ENCODE measurements at places on chromosomes 7 and 10.

DNA sequence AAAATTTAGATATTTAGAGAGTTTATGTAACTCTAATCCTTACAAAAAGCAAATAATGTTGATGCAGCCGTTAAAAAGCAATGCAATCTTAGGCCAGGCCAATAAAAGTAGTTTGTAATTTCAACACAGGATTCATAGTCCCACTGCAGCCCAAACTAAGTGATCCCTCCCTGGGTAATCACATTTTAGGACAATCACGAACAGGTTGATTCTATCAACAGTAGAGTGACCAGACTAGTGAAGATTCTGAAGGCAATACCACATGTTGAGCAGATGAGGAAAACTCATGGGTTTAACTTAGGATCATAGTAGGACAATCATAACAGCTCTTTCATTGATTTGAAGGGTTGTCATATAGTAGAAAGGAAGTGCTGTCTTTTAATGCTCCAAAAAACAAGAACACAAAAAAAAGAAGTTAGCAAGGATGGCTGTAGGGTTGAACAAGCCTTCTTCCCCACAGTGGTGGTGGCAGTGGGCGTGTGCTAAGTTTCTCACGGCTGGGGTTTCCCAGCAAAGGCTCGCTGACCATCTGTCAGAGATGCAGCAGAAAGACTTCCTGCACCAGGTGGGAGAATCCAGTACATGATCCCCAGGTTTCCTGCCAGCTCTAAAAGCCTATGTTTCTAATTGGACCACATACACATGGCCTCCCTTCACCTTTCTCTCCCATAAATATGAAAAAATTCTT is 212.2 kb downstream of the CHRM2 start:
- no peak for DNase-seq

DNA sequence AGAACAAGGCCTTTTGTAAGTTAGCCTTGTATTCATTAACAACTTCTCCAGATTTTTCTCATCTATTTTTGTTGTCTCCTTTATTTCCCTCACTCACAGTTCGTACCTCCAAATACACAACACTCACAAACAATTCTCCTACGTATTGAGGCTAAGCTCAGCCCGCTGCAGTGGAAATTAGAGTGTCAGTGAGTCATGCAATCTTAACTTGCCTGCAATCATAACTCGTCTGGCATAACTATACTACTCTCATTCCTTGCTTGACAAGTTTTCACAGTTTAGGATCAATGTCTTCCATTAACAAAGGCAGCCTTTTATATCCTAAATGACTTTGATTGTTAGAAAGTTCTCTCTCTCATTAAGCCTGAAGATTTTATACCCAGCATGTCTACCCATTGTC is 23.8 kb downstream of the TMEM196 start:
- no peak for DNase-seq

DNA sequence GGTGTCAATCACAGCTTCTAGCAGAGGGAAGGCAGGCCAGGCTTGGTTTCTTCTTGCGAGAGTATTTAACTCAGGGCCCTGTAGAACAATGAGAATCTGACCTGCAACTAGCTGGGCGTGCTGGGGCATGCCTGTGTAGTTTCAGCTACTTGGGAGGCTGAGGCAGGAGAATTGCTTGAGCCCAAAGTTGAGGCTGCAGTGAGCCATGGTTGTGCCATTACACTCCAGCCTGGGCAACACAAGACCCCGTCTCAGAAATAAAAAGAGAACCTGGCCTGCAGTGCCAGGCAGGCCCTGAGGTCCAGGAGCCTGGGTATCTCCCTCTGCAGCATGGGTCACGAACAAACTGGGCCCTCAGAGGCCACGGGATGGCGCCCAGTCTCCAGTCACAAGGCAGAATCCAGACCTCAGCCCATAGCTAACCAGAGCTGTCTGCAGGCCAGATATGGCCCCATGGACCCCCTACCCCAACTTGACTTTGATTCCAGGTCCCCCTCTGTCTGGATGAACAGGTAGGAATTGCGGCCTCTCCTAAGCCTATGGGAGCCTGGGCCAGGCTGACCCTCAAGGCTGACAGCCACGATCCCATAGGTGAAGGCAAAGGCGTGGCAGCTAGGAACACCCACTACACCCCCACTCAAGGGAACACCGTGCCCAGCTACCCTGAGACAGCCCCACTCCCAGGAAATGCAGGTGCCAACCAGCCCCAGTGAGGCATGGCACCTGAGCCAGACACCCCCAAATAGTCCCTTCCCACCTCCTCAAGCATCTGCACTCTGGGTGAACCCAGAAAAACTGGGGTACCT is 102.7 kb upstream of the TNRC18 start:
- DNase-seq, result no peak

DNA sequence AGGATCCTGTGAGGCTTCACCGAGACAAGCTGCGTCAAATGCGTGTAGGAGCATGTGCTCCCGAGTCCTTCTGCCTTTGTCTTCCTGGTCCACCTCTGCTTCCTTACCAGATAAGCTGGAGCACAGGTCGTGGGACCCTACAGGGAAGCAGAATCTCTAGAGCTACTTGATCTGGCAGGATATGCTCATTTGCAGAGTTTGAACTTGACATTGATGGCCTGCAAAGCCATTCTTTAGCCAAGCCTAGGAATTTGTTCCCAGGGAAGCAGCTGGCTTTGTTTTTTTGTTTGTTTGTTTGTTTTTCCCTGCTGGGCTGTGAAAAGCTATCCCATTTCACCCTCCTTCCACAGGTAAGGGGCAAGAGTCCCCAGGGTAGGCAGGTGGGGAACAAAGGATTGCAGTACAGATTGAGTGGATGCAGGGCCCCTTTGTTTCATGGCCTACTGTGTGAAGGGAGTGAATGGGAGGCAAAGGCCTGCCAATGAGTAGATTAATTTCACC is 200.0 kb upstream of the BMPER start:
- DNase-seq, result no peak

All from mesothelial cell of epicardium (in vitro differentiated cells).